GM12892 (cell line): ENCODE measurements at places on chromosomes 16 and 17.
A peak's percentile ranks its signal among the peaks of the same experiment; 100 is the strongest.

GRCh38 chr16:74521691-74522090 lies 85.2 kb downstream of the GLG1 start:
- no peak for DNase-seq

GRCh38 chr17:39963829-39964228 lies 1.0 kb downstream of the GSDMA start:
- no peak for DNase-seq

- no peak for DNase-seq
Observed at GRCh38 chr17:4533523-4534504, 21.4 kb downstream of the MYBBP1A start.

- peak; percentile 58 for DNase-seq
Observed at GRCh38 chr17:49676276-49676868, 1.5 kb downstream of the SPOP start.

GRCh38 chr17:27968206-27968732 lies 74.2 kb upstream of the NLK start:
- DNase-seq = no peak

GRCh38 chr17:58082341-58082869 lies 814 bp upstream of the DYNLL2 start:
- no peak for DNase-seq

DNA sequence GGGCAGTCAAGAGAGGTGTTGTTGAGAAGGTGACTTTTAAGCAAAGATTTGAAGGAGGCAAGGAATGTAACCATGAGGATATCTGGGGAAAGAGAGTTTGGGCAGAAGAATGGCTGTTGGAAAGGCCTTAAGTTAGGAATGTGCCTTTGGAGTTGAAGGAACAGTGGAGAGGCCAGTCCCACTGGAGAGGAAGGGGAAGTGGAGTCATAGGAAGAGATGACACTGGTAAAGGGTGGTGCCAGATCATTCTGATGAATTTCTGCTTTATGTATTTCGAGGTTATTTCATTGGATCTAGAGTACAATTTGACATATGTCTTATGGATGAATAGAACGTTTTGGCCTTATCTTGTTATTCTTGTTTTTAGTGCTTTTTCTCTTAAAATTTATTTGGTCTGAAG lies 93.5 kb downstream of the WWP2 start:
- DNase-seq = no peak
